Dermis microvascular lymphatic vessel endothelial cell (primary cell): ENCODE measurements at places on chromosomes 12 and 14. TPM values are rescaled to one million over a fixed set of nuclear protein-coding genes. Genes with fewer than 3 reads are reported as not detected.

Gene ISCU
- total RNA-seq, result 50.7 and 67.9 TPM in 2 replicates

Gene GPD1
- total RNA-seq, result under 0.01 TPM in 1 of 2 replicates, not detected in the other

Gene ADAM21
- total RNA-seq, result 0.13 and 0.26 TPM in 2 replicates

Gene RPS6KL1
- 5.6 and 6.6 TPM in 2 replicates for total RNA-seq

Gene FGF6
- total RNA-seq, result not detected in 2 replicates

Gene THTPA
- total RNA-seq, result 4.6 and 7.3 TPM in 2 replicates

Gene IL26
- total RNA-seq, result not detected in 2 replicates

Gene AKAP6
- 0.25 and 0.64 TPM in 2 replicates for total RNA-seq

Gene PCED1B
- total RNA-seq, result under 0.01 and 0.25 TPM in 2 replicates

Gene LRTM2
- total RNA-seq, result not detected in 2 replicates

Gene G2E3
- 10.1 and 10.5 TPM in 2 replicates for total RNA-seq

Gene DBX2
- not detected in 2 replicates for total RNA-seq

Gene MAP3K12
- total RNA-seq, result 5.2 and 5.5 TPM in 2 replicates

Gene MYF5
- total RNA-seq, result not detected in 2 replicates

Gene LACRT
- total RNA-seq, result not detected in 2 replicates

Gene SERPINA12
- not detected in 2 replicates for total RNA-seq

Gene CIT
- 5.3 and 9.6 TPM in 2 replicates for total RNA-seq

Gene MTERF2
- total RNA-seq, result 4.0 and 6.2 TPM in 2 replicates

Gene KERA
- total RNA-seq, result not detected in 2 replicates

Gene PRKD1
- 4.5 and 7.2 TPM in 2 replicates for total RNA-seq

Gene ARMH4
- total RNA-seq, result 1.4 and 1.5 TPM in 2 replicates

Gene LRP1-AS
- total RNA-seq, result not detected in 2 replicates

Gene CHGA
- total RNA-seq, result not detected in 2 replicates
